Caudate nucleus (tissue), 63 donors: ENCODE measurements at places on chromosomes 2 and 18.

GRCh38 chr18:23133860-23134779 is 1.2 kb upstream of the CABLES1 start:
- DNase-seq = no peak

GRCh38 chr2:37802899-37803379 is 122.1 kb upstream of the RMDN2 start:
- DNase-seq = no peak

GRCh38 chr18:35619941-35620340 is 38.4 kb downstream of the GALNT1 start:
- DNase-seq = no peak

DNA sequence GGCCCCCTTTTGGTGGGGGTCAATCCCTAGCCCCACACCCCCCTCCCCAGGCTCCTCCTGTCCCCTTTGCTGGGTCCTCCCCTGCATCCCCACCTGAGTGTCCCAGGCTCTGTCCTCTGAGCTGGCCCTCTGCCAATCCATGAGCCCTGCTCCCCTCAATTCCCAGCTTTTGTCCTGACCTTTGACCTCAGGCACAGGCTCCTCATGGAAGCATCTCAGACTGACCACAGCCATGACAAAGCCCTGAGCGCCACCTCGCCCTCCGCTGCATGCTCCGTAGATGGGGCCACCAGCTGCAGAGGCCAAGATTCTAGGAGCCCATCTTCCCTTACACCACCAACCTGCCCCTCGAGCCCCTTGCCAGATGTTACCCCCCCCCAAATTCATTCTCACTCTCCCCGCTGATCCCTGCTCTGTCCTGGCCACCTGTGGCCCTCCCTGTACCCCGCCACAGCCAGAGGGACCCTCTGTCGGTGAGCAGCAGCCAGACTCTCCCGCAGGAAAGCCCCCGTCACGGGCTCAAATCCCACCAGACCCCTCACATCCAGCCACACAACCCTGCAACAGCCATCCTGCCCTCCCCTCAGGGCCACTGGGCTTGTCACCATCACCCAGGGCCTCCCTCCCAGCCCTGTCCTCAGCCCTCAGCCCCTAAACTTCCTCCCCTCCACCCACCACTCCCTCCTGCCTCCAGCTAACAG is 206.0 kb downstream of the MGAT5 start:
- no peak for DNase-seq

DNA sequence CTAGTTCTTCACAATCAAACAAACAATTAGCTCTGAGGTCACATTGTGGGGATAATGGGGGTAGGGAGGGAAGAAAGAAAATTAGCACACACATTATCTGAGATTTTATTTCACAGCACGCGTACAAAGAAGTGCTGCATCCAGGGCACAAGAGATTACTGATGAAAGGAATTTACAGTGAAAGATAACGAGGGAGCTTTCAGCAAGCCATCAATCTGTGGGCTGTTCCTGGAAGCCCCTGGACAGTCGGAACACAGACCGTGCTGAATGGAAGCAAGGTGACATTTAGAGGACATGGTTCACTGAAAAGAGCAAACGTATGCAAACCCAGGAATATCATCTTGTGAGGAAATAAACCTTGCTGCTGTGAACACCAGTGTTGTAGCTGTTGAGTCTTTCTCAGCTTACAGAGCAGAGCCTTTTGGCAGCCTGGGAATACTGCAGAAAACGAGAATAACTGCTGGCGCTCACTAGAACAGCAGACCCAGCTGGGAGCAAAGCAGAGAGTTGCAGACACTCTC is 63.2 kb downstream of the SCG2 start:
- no peak for DNase-seq

DNA sequence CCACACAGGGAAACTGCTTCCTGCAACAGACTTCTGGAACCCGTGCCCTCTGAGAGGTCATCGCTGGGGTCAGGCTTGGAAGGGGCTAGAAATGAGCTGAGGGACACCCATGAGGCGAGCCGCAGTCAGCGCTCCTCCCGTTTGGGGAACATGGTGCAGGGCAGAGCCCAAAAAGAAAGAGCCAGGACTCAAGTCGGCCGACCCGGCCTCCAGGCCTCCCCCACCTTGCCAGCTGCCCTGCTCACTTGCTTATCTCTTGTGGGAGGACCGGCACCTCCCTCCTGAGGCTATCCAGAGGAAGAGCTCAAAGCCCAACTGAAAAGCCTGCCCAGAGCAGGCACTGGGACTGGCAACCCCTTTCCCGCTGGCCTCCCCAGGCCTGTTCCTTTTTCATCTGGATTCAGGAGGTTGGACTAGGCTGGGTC is 43.6 kb downstream of the SCTR start:
- no peak for DNase-seq

GRCh38 chr2:101795033-101795432 is 97.5 kb downstream of the MAP4K4 start:
- no peak for DNase-seq

- no peak for DNase-seq
These were observed 151.3 kb upstream of the SLC39A10 start for GRCh38 chr2:195505701-195506100.
